ENCODE measurements at places on chromosomes 7 and 10. TPM values are rescaled to one million over a fixed set of nuclear protein-coding genes. Genes with fewer than 3 reads are reported as not detected.

The NUTM2B gene
- 2.8 TPM for total RNA-seq

The GARIN1A gene
- 3.4 TPM for total RNA-seq

The TCAF2 gene
- total RNA-seq, result 1.6 TPM

The MOGAT3 gene
- not detected for total RNA-seq

The ZP3 gene
- total RNA-seq, result 0.94 TPM

The GDF2 gene
- not detected for total RNA-seq

The PNLIPRP1 gene
- not detected for total RNA-seq

The SLF2 gene
- total RNA-seq, result 76.4 TPM

The JAKMIP3 gene
- 7.8 TPM for total RNA-seq

The HABP2 gene
- not detected for total RNA-seq

The ANKRD61 gene
- not detected for total RNA-seq

The PNLIPRP3 gene
- total RNA-seq, result not detected

The CRYGN gene
- not detected for total RNA-seq

The TUBAL3 gene
- not detected for total RNA-seq

The PCDH15 gene
- 14.7 TPM for total RNA-seq

The C10orf53 gene
- total RNA-seq, result not detected

The ADAM8 gene
- total RNA-seq, result 2.8 TPM

The HSPA12A gene
- 39.1 TPM for total RNA-seq

The SLC26A3 gene
- total RNA-seq, result not detected

The COMTD1 gene
- 16.3 TPM for total RNA-seq

The AOAH gene
- total RNA-seq, result 5.0 TPM

The NPTX2 gene
- total RNA-seq, result 9.7 TPM

The ADRB1 gene
- total RNA-seq, result 2.5 TPM

The VWDE gene
- 0.63 TPM for total RNA-seq

The SHH gene
- total RNA-seq, result 0.63 TPM

The NUTM2D gene
- total RNA-seq, result 11.9 TPM

The FAM53B gene
- total RNA-seq, result 41.3 TPM

The ANLN gene
- 23.5 TPM for total RNA-seq

The CPVL gene
- total RNA-seq, result 65.7 TPM

The KIF11 gene
- total RNA-seq, result 8.5 TPM

The MAD1L1 gene
- 36.9 TPM for total RNA-seq

The TEX47 gene
- not detected for total RNA-seq

The PAX2 gene
- total RNA-seq, result not detected

The SSC4D gene
- 0.63 TPM for total RNA-seq

The VENTX gene
- not detected for total RNA-seq

The TFR2 gene
- 6.6 TPM for total RNA-seq

The CYP51A1 gene
- total RNA-seq, result 239 TPM

The TMEM140 gene
- total RNA-seq, result not detected

The ZPBP gene
- total RNA-seq, result not detected

The AKR1C4 gene
- not detected for total RNA-seq

The STEAP4 gene
- 0.31 TPM for total RNA-seq

The SUV39H2 gene
- total RNA-seq, result 37.6 TPM

The SEMA3E gene
- total RNA-seq, result 20.3 TPM
